ENCODE measurements at places on chromosomes 5 and 9. TPM values are rescaled to one million over a fixed set of nuclear protein-coding genes. Genes with fewer than 3 reads are reported as not detected.

- DNase-seq = no peak
Measured at GRCh38 chr9:4160249-4160648, 139.6 kb downstream of the GLIS3 start.

- DNase-seq = no peak
Measured at GRCh38 chr5:26388976-26389375, 649.4 kb downstream of the CDH9 start.

BHMT2 gene
- not detected for total RNA-seq

DNA sequence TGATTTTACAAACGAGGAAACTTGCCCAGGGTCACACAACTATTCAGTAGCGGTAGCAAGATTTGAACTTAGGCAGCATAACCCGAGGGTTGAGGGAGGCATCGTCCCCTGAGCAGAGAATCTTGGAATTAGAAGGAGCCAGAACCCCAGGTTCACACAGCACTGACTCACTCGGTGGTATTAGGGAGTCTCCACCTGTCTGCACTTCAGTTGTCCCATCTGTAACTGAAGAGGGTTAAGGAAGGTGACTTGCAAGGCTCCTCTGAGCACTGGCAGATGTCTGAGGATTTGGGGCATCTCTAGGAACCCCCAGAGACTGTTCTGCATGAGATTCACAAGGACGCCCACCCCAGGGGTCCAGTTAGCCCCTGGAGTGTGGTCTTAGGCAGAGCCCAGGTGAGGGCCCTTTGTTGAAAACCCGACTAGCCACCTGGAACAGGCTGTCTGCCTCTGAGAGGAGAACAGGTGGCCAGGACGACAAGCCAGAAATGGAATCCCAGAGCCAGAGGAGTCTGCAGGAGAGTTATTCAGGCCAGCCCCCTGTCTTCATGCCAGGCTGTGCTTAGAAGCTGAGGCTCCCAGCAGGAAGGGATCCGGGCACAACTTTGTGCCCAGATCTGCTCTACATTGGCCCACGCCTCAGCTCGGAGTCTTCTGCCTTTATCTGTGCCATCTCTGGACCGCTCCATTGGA is 50.0 kb upstream of the ORM1 start:
- no peak for DNase-seq
